ENCODE measurements at places on chromosomes 7 and 10.

- no peak for DNase-seq
Observed at GRCh38 chr7:91330866-91331265, 66.6 kb downstream of the FZD1 start.

GRCh38 chr10:102375250-102375649 lies 20.3 kb upstream of the NFKB2 start:
- no peak for DNase-seq

- DNase-seq, result no peak
Observed at GRCh38 chr10:57654856-57655255, 612.8 kb downstream of the IPMK start.

GRCh38 chr10:14454629-14455028 lies 123.9 kb upstream of the FRMD4A start:
- no peak for DNase-seq

DNA sequence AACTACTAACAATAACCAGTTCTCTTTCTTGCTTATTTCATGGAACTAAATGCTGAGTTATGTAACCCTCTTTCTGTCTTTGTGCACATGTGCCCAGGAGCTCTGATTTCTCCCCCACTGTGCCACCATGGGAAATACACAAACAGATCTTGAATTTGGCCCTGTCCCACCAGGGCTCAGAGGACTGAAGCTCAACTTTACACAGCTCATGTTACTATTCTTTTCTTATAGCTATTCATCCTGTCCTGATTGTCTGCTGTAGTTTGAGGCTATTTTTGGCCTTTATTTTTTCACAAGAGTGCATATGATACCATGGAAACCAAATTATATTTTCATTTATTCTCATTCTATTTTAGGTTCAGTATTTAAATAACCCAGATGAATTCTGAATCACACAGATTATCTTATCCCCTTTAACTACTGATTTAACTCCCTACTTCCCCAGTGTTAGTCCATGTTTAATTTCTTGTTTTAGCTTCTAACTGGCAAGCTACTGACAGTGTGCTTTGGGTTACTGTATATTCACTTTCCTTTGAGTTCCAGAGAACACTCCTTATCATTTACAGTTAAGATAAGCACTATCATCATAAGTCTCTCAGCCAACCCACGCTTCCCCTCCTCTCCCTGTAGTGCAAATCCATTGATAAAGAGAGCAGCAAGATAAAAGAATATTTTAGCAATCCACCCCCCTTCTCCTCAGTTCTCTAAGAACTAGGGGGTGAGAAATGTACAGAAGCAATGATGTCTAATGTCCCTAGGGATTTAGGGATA lies 71.8 kb upstream of the GSDME start:
- no peak for DNase-seq

DNA sequence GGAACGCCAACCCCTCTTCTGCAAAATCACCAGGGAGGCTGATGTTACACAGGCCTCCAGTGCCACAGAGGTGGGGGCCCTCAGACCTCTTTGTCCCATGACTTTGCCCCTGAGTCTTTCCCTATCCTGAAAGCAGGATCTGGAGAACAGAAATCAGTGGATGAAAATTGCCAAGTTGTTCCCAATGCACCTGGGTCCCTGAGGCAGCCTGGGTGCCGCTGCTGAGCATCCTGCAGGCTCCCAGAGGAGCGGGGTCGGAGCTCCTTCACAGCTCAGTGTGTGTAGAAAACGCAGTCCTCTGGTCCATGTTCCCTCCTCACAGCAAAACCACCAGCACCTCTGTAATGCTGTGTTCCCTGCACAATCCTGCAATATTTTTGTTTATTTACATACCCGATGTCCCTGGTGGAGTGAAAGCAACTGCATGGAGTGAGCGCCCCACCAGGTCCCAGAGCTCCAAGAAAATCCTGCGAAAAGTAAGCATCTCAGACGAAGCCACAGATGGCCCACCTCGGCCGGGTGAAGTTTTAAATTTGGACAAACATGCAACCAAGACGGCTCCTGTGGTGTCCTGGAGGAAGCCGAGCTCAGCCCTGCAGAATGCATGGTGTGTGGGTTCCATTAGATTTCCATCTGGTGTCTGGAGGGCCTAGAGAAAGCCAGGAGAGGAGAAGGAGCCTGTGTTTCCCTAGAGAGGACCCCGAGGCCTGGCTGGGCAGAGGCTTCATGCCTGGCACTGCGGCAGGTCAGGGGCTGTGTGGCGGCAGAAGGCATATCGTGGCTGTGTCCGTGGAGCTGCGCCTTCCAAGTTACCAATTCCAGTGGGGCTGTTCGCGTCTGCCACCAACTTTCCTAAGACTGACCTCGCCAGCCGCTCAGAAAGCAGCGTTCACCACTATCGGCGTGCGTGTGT lies 235.2 kb downstream of the WDR37 start:
- no peak for DNase-seq

GRCh38 chr7:19105546-19105945 lies 11.9 kb downstream of the TWIST1 start:
- DNase-seq, result no peak

- no peak for DNase-seq
Observed at GRCh38 chr10:120184547-120185337, 272.3 kb upstream of the PLPP4 start.
